Stimulated activated CD4-positive, alpha-beta T cell treated with anti-CD3 and anti-CD28 coated beads, Interleukin-1b, Interleukin-23, amount 100 ng/mL, for 24 hours (primary cell): ENCODE measurements at places on chromosomes 7 and 10.

DNA sequence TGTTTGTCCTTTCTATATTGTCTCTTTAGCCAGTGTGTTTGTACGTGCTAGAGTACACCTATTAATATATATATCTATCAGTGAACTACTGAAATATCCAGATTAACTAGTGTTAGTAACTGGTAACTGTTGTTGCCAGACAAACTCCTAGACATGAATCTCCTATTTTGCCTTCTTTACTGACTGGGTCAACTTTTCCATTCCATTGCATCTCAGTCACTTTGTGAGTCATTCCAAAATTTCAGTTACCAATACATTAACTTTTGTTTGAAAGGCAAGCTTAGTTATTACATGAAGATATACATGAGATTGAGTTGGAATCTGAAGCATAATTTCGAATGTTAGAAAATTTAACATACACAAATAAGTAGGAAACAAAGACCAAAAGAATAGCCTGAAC lies 51.4 kb downstream of the BTAF1 start:
- no peak for DNase-seq

- no peak for DNase-seq
Observed at GRCh38 chr10:34499612-34500279, 315.4 kb downstream of the PARD3 start.

GRCh38 chr7:102028206-102028826 lies 210.9 kb downstream of the CUX1 start:
- no peak for DNase-seq

DNA sequence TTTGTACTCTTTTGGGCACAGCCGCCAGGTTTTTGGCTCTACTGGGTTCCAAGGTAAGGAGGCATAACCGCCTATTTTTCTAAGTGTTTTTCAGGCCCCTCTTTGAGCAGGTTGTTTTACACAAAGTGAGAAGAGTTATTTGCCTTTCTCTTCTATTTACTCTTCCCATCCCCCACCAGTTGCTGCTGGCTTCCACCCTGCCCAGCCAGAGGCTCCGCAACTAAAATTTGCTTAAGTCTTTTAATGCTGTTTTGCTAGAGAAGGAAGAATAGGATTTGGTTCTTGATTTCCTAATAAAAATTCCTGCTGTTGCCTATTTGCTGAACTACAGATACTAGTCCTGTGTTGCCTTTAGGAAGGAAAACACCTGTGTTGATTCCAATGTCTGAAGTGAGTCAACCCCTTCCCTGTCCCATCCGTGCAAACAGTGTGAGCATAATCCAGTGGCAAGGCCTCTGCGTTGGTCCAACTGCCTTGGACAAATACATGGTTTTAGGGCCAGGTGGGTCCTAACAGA lies 1.9 kb downstream of the PLA2G12B start:
- DNase-seq = no peak

DNA sequence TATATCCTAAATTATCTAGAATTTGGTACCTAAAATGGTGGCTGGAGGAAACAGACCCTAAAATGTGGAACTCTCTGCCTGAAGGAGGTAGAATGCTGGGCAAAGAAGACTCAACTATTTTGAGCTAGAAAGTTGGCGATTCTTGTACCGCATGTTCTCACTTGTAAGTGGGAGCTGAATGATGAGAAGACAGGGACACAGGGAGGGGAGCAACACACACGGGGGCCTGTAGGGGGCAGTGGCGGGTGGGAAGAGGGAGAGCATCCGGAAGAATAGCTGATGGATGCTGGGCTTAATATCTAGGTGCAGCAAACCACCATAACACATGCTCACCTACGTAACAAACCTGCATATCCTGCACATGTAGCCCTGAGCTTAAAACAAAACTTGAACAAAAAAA lies 250.6 kb downstream of the CALN1 start:
- DNase-seq = no peak

DNA sequence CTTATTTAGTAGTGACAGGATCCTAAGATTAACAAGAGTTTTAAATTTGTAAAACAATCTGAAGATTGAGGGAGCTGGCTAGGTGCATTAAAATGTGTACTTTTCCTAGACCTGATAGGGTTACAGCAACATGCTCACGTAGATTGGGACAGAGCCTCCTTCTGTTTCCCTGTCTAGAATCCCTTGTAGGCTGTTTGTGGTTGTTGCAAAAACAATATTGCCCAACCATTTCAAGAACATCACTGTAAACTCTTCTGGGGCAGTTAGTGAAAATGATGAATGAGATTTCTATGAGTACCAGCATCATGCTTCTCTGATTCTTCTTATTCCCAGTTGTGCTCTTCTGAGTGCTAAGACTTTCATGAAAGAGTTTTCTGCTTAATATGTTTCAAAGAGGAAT lies 14.7 kb upstream of the CPED1 start:
- DNase-seq = no peak

DNA sequence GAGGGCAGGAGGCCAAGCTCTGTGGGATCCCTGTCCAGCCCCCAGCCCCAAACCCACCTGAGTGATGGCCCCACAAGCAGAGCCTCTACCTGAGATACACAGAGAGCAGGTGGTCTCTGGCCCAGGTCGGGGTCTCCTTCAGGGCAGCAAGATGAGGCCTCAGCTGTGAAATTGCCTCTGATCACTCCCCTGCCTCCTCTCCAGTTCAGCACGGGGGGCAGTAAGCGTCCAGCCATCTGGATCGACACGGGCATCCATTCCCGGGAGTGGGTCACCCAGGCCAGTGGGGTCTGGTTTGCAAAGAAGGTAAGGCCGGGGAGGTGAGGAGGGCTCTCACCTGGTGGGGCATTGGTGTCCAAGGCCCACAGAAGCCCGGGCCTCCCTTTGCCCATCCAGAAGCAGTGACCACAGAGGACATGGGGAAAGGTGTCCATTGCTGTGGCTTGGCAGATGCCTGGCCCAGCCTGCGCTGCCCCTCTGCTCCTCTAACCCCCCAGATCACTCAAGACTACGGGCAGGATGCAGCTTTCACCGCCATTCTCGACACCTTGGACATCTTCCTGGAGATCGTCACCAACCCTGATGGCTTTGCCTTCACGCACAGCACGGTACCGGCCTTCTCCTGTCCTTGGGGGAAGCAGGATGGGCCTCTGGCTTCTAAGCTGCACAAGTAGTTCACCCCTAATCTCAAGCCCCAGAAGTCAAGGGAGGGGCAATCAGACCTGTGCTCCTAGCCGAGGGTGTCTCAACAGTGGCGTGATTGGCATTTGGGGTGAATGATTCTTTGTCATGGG lies 3.1 kb downstream of the CPA1 start:
- no peak for DNase-seq

DNA sequence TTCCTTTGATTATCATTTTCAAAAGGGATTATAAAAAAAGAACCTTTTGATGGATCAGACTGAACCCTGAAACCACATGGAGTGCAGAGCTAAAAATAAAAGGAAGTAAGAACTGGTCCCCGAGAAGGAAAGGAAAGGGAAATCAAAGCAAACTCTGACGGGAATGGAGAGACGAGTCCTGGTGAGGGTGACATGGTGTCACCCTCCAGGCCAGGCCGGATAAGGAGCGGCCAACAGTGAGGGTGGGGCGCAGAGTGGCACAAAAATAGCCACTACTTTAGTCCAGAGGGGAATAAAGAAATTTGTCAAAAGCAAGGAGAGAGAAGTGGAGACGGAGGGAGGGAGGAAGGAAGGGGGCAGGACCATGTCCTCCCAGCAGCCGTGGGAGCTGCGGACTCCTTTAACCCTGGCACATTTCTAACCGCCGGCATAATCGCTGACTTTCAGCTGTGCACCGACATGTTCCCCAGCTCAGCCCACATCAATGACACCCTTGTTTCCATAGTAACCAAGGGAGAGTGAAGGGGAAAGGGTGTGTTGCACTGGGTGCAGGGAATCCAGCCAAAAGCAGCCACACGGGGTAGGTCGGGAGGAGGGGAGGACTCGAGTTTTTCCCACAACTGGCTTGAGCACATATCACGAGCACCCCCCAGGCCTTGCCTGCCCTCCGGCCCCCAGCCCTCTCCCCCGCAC lies 29.7 kb downstream of the TRIM8 start:
- peak; percentile 30 for DNase-seq

DNA sequence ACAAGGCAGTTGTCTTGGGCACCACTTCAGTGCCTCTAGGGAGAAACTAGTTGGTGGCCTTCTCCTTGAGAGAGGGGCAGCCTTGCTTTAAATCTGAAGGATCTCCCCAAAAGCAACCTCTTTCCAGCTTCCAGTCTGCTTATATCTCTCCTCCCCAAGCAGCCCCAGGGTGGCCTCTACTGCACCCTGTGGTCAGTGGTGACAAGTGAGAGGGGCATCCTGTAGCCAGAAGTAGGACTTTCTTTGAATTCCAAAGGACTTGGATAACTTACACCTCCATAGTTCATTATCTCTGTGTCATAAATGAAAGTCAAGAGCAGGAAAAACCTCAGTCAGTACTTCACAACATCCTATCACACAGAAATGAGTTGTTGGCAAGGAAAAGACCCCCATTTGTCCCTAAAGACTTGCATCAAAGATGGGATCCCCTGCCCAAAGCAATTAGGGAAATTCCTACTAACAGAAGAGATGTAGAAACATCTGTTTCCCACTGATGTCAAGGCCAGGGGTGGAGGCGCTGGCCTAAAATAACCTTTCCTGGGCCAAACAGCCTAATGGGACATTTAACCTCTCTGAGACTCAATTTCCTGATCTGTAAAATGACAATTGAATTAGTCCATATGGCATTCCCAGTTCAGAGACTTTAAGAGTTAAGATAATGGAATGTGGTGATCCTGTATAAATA lies 44.0 kb upstream of the ANKRD1 start:
- no peak for DNase-seq

DNA sequence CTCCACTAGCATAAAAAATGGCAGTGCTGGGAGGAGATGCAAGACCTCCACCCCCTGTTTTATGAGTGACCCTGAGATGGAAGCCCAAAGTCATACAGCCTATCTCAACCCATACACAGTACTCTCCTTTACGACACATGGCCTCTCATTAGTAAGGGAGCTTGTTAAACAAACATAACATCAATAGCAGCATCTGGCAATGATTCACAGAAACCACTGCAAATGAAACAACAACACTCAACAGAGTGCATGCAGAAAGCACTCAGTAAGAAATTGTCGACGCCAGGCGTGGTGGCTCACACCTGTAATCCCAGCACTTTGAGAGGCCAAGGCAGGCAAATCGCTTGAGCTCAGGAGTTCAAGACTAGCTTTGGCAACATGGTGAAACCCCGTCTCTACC lies 27.5 kb upstream of the FIGNL1 start:
- DNase-seq = no peak

GRCh38 chr10:100709146-100710082 lies 36.0 kb upstream of the PAX2 start:
- no peak for DNase-seq

GRCh38 chr10:127850944-127851343 lies 41.8 kb downstream of the CLRN3 start:
- DNase-seq = no peak

DNA sequence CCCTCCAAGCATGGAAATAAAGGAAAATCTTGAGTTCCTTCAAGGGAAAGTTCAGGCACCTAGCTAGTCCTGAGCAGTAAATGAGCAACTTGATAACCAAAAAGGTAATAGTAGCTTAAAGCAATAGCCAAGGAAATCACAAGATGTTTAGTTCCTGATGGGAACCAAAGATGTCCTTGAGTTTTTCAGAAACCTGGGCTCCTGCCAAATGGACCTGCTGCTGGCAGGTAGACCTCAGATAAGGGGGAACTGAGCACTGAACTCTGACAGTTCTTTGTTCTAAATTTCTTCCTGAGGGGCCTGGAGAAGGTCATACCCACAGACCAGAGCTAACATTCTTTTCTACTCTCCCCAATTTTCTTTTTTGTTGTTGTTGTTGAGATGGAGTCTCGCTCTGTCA lies 48.5 kb downstream of the TMEM130 start:
- no peak for DNase-seq

DNA sequence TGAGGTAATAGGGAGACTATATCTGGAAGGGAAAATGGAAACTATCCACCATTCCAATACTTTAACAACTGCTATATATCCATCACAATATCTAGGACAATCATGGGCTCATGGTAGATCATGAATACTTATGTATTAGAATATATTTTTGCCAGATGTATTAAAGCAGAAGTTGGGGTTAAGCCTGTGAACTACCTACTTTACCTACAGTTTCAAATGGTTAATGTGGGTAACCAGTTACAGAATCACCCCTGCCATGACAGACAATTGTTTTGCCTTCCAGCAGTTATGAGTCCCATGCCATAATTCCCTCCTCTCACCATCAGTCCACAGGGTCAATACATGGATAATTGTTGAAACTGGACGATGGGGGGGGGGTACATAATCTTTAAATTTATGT lies 29.9 kb upstream of the RAPGEF5 start:
- no peak for DNase-seq

- no peak for DNase-seq
Observed at GRCh38 chr10:86333826-86334487, 32.6 kb downstream of the GRID1 start.

GRCh38 chr10:11425296-11425610 lies 186.2 kb downstream of the USP6NL start:
- DNase-seq = no peak

- no peak for DNase-seq
Observed at GRCh38 chr10:76977046-76977445, 660.6 kb downstream of the KCNMA1 start.

- no peak for DNase-seq
Observed at GRCh38 chr10:421170-421569, 268.3 kb downstream of the DIP2C start.

- no peak for DNase-seq
Observed at GRCh38 chr10:75291805-75292204, 56.0 kb upstream of the COMTD1 start.

- DNase-seq = no peak
Observed at GRCh38 chr7:42833411-42833810, 78.5 kb downstream of the C7orf25 start.

GRCh38 chr10:5830629-5831445 lies 17.6 kb upstream of the GDI2 start:
- DNase-seq = no peak

DNA sequence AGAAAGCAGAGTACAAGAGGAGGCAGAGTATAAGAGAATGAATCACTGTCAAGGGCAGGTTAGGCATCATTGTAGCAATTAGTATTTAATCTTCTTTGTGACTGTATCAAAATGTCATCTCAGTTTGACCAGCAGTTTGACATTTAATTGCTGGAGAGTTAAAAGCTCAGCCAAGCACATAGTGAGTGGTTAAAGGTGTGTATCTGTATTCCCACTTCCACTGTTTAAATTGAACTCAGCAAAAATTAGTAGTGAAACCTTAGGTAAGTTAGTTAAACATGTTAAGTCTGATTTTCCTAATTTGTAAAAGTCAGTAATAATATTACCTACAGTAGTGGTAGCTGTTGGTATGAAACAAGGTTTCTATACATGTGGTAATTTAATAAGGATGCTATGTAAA lies 296.4 kb upstream of the MBL2 start:
- DNase-seq = no peak

- DNase-seq = no peak
Observed at GRCh38 chr7:80781561-80781979, 137.3 kb downstream of the SEMA3C start.

- no peak for DNase-seq
Observed at GRCh38 chr10:97140902-97141745, 44.6 kb downstream of the SLIT1 start.

GRCh38 chr10:121064491-121064890 lies 213.3 kb downstream of the WDR11 start:
- no peak for DNase-seq

GRCh38 chr10:68067029-68067428 lies 8.1 kb downstream of the HERC4 start:
- DNase-seq = no peak

GRCh38 chr7:35551321-35552081 lies 143.4 kb downstream of the HERPUD2 start:
- DNase-seq = no peak

- DNase-seq = no peak
Observed at GRCh38 chr7:134045716-134046115, 81.4 kb upstream of the LRGUK start.

GRCh38 chr10:33945051-33945450 lies 610.6 kb upstream of the NRP1 start:
- no peak for DNase-seq
